ENCODE measurements at places on chromosomes 12 and 14.
A peak's percentile ranks its signal among the peaks of the same experiment; 100 is the strongest.

DNA sequence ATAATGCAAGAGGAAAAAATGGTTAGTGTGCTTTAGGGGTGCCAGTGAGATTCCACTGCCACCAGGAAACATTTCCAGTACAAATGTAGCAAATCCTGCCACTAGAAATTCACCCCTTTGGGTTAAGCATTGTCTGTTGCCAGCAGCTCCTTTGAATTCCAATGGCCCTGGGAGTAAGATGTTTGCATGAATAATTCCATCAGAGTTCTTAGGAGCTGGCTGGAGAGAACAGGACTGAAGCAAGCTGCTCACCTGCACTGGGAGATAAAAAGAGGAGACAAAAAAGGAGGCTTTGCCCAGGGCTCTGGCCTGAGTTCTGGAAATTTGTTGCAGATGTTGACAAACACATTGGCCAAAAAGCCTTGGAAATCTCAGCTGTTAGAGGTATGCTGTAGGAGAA lies 57.6 kb downstream of the HSPB8 start:
- DNase-seq = no peak

GRCh38 chr12:50597200-50598195 lies 92.7 kb downstream of the DIP2B start:
- DNase-seq = peak; percentile 51

- no peak for DNase-seq
Observed at GRCh38 chr12:848882-849527, 96.6 kb downstream of the WNK1 start.

DNA sequence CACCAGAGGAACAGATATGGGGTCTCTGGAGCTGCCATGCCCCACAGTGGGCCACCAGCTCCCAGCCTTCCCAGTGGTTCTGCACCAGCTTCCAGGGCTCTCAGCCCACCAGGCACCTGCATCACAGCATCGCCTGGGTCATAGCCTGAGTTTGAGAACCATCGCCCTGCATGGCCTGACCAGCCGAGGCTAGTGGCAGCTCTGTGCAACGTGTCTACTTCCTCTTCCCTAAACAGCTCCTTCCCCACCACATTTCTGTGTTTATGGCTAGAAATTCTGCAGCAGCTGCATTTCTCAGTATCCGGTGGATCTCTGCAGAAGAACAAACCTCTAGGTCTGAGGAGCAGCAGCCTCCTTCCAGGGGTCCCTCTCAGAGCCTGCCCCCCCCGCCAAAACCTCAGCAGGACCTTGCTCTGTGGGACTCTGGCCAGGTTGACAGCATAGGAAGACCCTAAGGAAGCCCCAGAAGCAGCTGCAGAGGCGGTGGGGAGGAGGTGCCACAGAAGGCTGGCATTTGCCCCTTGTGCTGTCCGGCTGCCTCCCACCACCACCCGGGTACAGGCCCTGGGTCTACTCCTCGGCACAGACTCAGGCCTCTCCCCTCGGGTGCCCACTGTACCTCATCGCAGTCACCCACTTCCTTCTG lies 47.7 kb downstream of the PSMA6 start:
- DNase-seq = no peak

Measured in GM06990 (cell line).